Renal pelvis (tissue), 12 donors: ENCODE measurements at places on chromosomes 7 and 10. TPM values are rescaled to one million over a fixed set of nuclear protein-coding genes. Genes with fewer than 3 reads are reported as not detected.

Gene C7orf57
- 0.43 TPM for polyA plus RNA-seq

DNA sequence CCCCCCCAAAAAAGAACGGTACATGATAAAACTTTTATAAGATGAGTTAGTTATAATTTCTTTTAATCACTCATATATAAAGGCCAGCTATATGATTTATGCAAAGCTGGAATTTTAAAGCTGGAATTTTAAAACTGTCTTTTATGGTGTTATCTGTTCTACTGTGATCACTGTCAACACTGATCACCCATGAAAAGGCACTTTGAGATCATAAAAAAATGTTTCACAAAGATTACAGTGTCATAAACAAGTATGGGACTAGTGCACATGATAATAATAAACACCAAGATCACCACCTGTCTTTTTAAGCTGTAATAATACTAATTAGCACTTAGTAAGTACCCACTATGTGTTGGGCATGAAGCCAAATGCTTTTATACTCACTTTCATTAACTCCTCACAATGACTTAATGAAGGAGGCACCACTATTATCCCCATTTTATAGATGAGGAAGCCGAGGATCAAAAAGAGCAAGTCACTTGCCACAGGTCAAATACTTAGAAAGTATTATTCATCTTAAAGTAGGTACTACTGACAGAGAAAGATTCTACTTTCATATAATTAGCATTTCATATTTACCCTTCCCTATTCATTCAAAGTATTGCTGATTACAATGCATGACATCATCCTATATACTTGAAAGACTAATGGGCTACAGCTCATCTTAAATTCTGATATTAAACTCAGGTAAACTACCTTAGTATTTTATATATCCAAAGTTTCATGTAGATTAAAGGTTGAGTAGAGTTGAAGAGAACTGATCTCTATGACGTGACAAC, 8.3 kb upstream of the RHOBTB1 start:
- DNase-seq: no peak

Gene DRGX
- polyA plus RNA-seq: not detected

- no peak for DNase-seq
These were observed 1055.4 kb upstream of the AUTS2 start for GRCh38 chr7:68542831-68543230.

DNA sequence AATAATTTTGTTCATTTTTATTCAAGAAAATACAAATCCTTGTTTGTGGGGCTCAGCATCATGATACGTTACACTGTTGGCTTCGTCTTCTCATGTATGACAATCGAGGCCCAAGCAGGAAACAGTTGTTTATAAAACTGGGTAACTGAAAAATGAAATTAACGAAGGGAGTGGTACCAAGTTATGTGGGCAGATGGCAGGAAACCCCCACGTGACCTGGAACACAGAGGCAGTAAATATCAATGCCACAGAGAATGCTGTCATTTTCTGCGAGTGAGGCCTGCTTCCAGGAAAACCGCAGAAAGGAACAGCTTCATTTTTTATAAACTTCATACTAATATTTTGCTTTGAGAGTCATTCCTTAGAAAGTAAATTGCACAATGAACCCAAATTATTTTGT, 201.0 kb upstream of the ADARB2 start:
- DNase-seq: no peak

Gene RHOBTB1
- 74.7 TPM for polyA plus RNA-seq

GRCh38 chr10:64257704-64258103, 736.5 kb downstream of the REEP3 start:
- no peak for DNase-seq

- no peak for DNase-seq
These were observed 28.6 kb downstream of the CDK1 start for GRCh38 chr10:60806921-60807320.

Gene FZD8
- 16.7 TPM for polyA plus RNA-seq

- DNase-seq: no peak
These were observed 131.2 kb downstream of the GFRA1 start for GRCh38 chr10:116141855-116142254.

Gene EMX2
- polyA plus RNA-seq: 198 TPM

GRCh38 chr7:30464231-30464671, 14.3 kb downstream of the NOD1 start:
- no peak for DNase-seq

Gene MYH16
- 0.31 TPM for polyA plus RNA-seq

DNA sequence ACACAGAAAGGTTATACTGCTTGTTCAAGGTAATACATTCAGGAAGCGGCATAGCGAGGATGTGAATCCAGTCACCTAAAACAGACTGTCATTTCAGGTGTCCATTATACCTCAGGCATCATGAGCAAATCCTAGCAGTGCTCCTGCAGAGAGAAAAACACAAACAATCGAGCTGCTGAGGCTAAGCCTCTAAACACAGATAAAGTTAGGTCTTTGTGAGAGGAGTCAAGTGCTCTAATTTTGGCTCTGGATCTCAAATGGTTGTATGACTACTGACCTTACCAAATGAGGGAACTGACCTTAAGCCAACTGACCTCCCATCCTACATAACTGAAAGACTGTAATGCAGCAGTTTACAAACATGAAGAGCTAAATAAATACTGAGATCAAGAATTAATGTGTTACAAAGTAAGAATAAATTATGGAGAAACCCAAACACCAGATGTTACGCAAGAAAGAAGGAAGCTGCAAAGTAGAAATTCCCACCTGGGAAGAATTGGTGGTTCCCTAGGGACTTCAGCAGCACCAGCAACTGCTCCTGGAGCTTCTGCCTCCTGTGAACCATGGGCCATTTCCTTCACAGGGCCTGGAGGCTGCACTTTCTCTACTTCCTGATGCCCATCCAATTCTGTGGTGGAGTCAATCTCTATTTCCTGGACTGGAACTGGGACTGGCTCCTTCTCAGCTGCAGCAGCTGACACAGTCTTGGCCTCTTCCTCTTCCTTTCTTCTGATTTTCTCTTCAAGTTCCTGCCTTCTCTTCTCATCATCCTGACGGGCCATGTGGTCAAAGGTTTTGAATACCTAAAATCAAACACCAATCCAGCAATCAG, 5.8 kb downstream of the NUDCD3 start:
- no peak for DNase-seq

Gene ZC3HAV1L
- polyA plus RNA-seq: 17.3 TPM

GRCh38 chr7:131621652-131622051, 65.2 kb upstream of the PODXL start:
- DNase-seq: no peak

- peak; percentile 40 for DNase-seq
These were observed 14.5 kb upstream of the VCL start for GRCh38 chr10:73983096-73984047.

DNA sequence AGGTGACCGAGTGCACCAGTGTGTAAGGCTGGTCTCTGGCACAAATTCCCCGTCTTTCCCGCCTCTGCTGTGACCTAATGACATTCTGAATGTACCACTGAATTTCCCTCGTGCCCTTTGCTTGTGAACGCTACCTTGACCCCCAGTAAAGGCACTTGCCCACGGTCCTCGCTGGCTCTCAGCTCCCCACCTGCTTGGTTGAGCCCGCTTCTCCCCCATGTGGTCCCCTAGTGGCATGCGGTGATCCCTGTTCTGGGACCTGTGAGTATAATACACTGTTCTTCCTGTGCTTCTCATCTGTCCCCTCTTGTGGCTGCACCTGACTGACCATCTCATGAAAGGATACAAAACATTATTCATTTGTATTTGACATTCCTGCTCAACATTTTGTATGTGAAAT, 495.7 kb downstream of the INHBA start:
- no peak for DNase-seq

Gene PITRM1
- 70.1 TPM for polyA plus RNA-seq
